ENCODE measurements at places on chromosomes 12 and 14. TPM values are rescaled to one million over a fixed set of nuclear protein-coding genes. Genes with fewer than 3 reads are reported as not detected.

The SYNDIG1L gene
- total RNA-seq: not detected

The CCDC175 gene
- not detected for total RNA-seq

The CLEC4E gene
- total RNA-seq: 0.26 TPM

The BCL2L2 gene
- total RNA-seq: 15.2 TPM

The FLRT2 gene
- total RNA-seq: 3.3 TPM

The GDF3 gene
- not detected for total RNA-seq

The CELA1 gene
- total RNA-seq: not detected

The SOAT2 gene
- 0.23 TPM for total RNA-seq

The PLEKHD1 gene
- not detected for total RNA-seq

The TAS2R42 gene
- not detected for total RNA-seq

The KRT4 gene
- 2.7 TPM for total RNA-seq

The PTPRQ gene
- total RNA-seq: 0.01 TPM

The CD69 gene
- not detected for total RNA-seq

The GYS2 gene
- total RNA-seq: 0.05 TPM

The TTC9 gene
- total RNA-seq: 3.0 TPM

The SLC48A1 gene
- 29.0 TPM for total RNA-seq

The RNASE7 gene
- not detected for total RNA-seq

The MYG1 gene
- total RNA-seq: 92.7 TPM

The POU6F1 gene
- total RNA-seq: 2.4 TPM

The HHIPL1 gene
- 0.24 TPM for total RNA-seq

The CDH24 gene
- total RNA-seq: 5.0 TPM

The LRRC10 gene
- total RNA-seq: not detected

The KRT74 gene
- not detected for total RNA-seq

The DIO2 gene
- 3.5 TPM for total RNA-seq

The SMCO3 gene
- not detected for total RNA-seq

The PRB3 gene
- not detected for total RNA-seq

The BICDL1 gene
- 2.5 TPM for total RNA-seq

The FUT8 gene
- 12.3 TPM for total RNA-seq

The INSM2 gene
- total RNA-seq: not detected

The ZFP36L1 gene
- 187 TPM for total RNA-seq

The CYP46A1 gene
- 0.19 TPM for total RNA-seq

The FAM222A gene
- total RNA-seq: 6.9 TPM

The LBHD2 gene
- total RNA-seq: 0.50 TPM

The OR6C76 gene
- total RNA-seq: not detected

The AKAP5 gene
- 0.68 TPM for total RNA-seq

The WNK1 gene
- 82.9 TPM for total RNA-seq

The PTPRB gene
- 1.6 TPM for total RNA-seq

The RPAP3 gene
- total RNA-seq: 42.0 TPM

The EDDM3A gene
- not detected for total RNA-seq

The GAPDH gene
- total RNA-seq: 8,736 TPM

The HOXC12 gene
- total RNA-seq: not detected

The SEL1L gene
- 13.9 TPM for total RNA-seq

The MNAT1 gene
- 42.6 TPM for total RNA-seq

The FAM161B gene
- 1.3 TPM for total RNA-seq

The TAS2R50 gene
- not detected for total RNA-seq

The MYO1H gene
- not detected for total RNA-seq

The ANO4 gene
- 0.13 TPM for total RNA-seq

The RPGRIP1 gene
- 0.28 TPM for total RNA-seq

The FOXG1 gene
- total RNA-seq: 0.12 TPM

The RNASE1 gene
- 0.33 TPM for total RNA-seq

The CLEC9A gene
- total RNA-seq: not detected

The TOMM20L gene
- total RNA-seq: not detected

The C12orf60 gene
- 1.7 TPM for total RNA-seq

The IL23A gene
- total RNA-seq: 0.70 TPM

The PIP4P1 gene
- 34.0 TPM for total RNA-seq

The ALDH1L2 gene
- total RNA-seq: 3.7 TPM
